CD4-positive, CD25-positive, alpha-beta regulatory T cell (primary cell): ENCODE measurements at places on chromosomes 7 and 10. TPM values are rescaled to one million over a fixed set of nuclear protein-coding genes. Genes with fewer than 3 reads are reported as not detected.

GRCh38 chr10:34423673-34424625 lies 391.1 kb downstream of the PARD3 start:
- DNase-seq: no peak
- no peaks in the 10 kb centered on the region for H3K36me3 ChIP-seq
- no peaks in the 10 kb centered on the region for H3K27me3 ChIP-seq
- H3K27ac ChIP-seq: no peak overlapping the region
- H3K4me1 ChIP-seq: no peaks in the 10 kb centered on the region
- no peak overlapping the region for H3K4me3 ChIP-seq

GRCh38 chr10:70970830-70971229 lies 82.5 kb upstream of the PCBD1 start:
- H3K36me3 ChIP-seq: no peaks in the 10 kb centered on the region
- peaks cover 3% of the 10 kb centered on the region for H3K27me3 ChIP-seq
- no peaks in the 10 kb centered on the region for H3K4me1 ChIP-seq

DNA sequence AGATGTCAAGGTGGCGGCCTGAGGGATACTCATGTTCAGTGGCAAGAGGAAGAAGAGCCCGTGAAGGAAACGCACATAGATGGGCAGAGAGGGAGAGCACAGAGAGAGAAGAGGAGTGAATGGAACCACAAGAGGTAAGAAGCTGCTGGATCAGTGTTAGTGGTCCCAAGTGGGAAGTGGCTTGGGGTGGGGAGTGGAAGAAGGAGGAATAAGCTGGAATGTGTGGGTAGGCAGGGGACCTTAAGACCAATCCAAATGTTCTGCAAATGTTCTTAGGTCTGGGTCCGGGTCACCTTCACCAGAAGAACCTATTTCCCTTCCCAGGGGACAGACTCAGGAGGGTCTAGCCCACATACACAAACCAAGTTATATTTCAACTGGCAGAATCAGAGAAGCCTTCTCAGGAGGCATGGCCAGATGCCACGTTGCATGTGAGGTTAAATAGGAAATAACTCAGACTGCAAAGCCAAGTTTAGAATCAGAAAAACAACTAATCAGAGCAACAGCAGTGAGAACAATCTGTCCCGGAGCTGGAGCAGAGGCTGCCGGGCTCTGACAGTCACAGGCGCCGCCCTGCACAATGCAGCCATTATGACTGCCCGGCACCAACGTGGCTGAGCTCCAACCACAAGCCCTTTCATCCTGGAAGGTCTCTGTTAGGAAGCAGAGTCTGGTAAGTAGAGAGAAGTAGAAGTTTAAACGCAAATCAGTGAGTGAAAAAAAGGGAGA lies 78.6 kb upstream of the ARMC3 start:
- H3K27me3 ChIP-seq: peaks cover 2% of the 10 kb centered on the region
- no peak for DNase-seq
- no peak overlapping the region for H3K4me3 ChIP-seq
- no peak overlapping the region for H3K27ac ChIP-seq
- H3K36me3 ChIP-seq: no peaks in the 10 kb centered on the region

DNA sequence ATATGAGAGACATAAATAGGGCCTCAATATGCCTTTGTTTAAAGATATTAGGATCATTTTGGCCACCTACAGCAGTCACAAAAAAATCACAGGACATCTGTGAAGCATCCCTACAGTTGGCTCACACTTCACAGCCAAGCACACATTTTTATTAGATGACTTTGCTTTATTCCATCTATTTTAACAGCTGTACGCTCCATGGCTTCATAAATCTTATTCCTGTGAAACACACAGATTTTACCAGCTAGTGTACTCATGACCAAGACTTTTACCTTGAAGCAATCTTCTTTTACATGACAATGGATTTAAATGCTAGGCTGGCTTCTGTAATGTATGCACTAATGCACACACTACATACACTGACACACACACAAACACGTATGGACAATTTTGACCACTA lies 254.8 kb upstream of the PITRM1 start:
- DNase-seq: no peak
- no peak overlapping the region for H3K4me3 ChIP-seq
- H3K36me3 ChIP-seq: no peaks in the 10 kb centered on the region

DNA sequence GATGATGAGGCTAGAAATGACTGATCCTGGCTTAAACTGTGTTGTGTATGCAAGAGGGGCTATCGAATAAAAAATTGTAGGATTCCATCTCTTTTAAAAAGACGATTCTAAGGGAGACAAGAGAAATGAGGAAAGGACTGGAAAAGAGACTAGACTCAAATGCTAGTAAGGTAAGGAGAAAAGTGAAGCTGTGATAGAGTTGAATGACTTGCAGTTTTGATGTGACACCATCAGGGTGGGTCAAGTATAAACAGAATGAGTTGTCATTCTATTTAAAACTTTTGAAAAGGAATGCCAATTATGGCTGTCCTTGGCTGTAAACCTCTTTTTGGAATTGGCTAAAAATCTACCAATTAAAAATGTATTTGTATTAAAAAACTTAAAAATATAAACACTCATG lies 184.5 kb upstream of the PHF14 start:
- H3K4me3 ChIP-seq: no peak overlapping the region
- no peak overlapping the region for H3K27ac ChIP-seq
- no peaks in the 10 kb centered on the region for H3K27me3 ChIP-seq
- H3K36me3 ChIP-seq: no peaks in the 10 kb centered on the region
- no peak for DNase-seq

ZNF467 gene
- 1.1 TPM for total RNA-seq

SHTN1 gene
- 2.4 TPM for total RNA-seq

MRLN gene
- not detected for total RNA-seq
